Endothelial cell of umbilical vein (primary cell): ENCODE measurements at places on chromosomes 7 and 10.

DNA sequence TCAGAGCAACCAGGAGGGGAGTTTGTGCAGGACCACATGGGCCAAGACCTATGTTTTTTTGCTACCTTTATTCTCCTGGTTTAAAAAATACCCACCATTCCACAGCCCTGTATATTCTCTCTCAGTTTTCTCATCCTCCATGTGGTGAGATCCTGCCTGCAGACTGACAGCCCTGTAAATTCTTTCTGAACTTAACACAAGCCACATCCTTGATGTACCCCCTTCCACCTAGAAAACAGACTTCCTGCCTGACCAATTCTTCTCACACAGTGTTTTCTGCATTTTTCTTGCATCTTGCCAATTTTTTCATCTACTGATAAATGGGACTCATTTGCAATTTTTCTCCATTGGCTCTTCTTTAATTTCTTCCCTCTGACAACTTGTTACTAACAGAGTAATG lies 78.4 kb downstream of the INSYN2A start:
- DNase-seq: no peak

- DNase-seq: no peak
These were observed 192.0 kb upstream of the HABP2 start for GRCh38 chr10:113360870-113361269.

DNA sequence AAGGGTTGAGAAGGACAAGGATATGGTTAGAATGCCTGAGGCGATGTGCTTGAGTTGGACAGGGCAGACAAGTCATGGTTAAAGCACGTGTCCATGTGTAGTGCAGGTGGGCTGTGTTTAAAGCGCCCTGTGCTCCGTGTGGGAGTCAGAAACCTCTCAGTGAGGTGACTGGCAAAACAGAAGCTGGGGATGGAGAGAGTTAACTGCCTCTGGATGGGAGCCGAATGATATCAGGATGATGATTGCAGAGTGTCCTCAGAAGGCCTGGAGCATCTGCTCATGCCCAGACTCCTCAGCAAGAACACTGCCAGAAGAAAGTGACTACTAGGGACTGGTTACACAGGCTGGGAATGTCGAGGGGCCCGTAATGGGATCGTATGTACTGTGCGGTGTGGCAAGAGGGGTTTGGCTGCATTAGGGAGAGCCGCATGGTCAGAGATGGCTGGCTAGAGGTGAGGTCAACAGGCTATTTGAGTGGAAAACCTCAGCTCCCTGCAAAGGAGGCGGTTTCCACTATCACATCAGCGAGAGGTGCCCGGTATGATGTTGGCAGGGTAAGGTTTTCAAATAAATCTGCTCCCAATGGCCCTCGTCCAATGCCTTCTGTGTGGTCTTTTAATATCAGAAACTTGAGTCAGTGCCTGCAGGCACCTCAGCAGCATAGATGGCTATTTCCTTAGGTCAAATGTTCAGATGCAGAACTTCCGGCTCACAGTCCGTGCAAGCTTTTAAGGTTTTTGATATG lies 26.1 kb upstream of the MRC1 start:
- peak; percentile 94 for DNase-seq

DNA sequence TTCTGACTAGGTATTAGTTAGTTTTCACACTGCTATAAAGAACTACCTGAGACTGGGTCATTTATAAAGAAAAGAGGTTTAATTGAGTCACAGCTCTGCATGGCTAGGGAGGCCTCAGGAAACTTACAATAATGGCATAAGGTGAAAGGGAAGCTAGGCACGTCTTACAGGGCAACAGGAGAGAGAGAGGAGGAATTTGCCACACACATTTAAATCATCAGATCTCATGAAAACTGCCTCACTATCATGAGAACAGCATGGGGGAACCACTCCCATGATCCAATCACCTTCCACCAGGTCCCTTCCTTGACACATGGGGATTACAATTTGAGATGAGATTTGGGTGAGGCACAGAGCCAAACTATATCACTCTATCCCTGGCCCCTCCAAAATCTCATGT lies 40.6 kb upstream of the ZMYND11 start:
- no peak for DNase-seq

GRCh38 chr7:128831994-128832879 lies 2.0 kb downstream of the FLNC start:
- DNase-seq: peak; percentile 29

DNA sequence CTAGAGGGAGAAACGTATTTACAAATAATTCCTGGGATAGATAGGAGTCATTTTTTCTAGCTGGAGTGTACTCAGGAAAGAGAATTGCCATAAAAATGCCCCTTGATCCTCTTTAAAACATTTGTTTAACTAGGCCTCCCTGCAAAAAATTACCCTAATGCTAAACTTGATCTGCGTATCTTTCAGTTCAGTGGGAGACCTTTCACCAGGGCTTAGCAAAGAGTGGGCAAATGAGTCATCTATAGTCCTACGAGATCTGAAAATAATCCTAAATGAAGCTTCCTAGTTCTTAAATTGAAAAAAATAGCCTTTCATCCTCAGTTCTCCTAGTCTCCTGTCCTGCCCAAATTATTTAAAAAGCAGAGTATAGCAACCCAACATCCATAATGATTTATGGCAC lies 198.6 kb upstream of the FRMD4A start:
- no peak for DNase-seq

DNA sequence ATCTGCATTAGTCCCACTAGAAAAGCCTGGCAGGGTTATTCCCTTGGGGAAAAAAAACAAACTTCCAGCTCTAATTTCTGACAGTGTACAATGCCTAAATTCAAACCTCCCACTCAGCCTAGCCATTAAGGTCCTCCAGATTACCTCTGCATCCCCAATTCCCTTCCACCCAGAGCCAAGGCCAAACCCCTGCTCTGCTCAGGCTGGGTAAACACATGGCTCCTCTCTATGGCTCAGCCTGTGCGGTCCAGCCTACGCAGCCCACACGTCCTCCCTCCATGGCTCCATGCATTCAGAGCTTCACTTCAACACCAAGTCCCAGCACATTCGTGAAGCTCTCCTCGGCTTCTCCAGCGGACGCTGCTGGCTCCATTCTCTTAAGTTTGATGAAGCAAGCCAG lies 5.2 kb downstream of the DLG5 start:
- DNase-seq: no peak

GRCh38 chr7:81816312-81816711 lies 46.5 kb upstream of the HGF start:
- DNase-seq: no peak

GRCh38 chr10:68871105-68871711 lies 29.9 kb upstream of the DDX50 start:
- no peak for DNase-seq

DNA sequence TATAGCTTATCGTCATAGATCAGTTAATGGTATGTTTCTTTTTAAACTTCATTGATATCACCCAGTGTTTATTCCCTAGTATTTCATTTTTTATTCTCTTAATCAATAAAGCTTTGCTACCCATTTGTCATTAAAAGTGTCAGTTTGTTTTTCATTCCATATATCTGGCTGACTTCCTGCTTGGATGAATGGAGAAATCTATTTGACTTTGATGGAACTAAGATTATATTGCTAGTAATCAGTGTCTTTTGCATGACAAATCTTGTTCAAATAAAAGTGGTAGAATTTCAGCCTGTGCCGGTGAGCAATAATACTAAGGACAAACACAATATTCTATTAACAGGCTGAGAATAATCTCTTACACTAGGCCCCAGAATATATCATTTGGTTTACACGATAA lies 203.3 kb downstream of the SEC23IP start:
- DNase-seq: no peak

DNA sequence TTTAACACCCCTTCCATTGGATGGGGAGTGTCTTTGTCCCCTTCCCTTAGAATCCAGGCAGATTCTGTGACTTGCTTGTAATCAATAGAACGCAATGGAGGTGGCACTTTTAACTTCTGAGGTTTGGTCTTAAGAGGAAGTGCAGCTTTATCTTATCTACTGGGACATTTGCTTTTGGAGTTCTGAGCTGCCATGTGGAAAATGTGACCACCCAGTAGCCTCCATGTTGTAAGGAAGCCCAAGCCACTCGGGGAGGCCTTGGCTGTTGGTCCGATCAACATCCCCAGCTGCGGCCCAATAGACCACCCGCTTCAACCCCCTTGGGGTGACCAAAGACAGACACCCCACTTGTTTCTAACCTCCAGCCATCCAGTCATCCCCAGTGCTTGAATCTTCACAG lies 86.3 kb upstream of the FAM171A1 start:
- no peak for DNase-seq
